ENCODE measurements at places on chromosomes 11 and 22.

- DNase-seq: no peak
Measured at GRCh38 chr11:76706667-76707066, 36.1 kb upstream of the LRRC32 start.

DNA sequence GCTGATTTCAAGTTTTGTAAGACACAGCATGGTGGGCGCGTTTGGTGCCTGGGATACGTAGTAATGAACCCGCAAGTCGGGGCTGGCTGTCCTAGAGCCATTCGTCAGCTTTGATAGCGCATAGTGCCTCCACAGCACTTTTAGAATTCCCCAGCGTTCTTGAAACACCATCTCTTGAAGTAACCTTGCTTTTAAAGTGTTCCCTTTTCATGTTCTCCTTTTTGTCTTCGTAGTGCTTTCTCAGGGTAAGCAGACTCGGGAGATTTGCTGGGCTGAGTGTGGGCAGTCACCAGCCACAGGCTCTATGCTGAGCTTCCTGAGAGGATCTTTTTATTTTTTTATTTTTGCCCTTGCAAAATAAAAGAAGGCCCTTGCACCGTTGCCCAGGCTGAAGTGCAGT, 39.6 kb upstream of the CTTN start:
- no peak for DNase-seq

- DNase-seq: no peak
Measured at GRCh38 chr11:8315463-8315862, 51.8 kb upstream of the LMO1 start.

DNA sequence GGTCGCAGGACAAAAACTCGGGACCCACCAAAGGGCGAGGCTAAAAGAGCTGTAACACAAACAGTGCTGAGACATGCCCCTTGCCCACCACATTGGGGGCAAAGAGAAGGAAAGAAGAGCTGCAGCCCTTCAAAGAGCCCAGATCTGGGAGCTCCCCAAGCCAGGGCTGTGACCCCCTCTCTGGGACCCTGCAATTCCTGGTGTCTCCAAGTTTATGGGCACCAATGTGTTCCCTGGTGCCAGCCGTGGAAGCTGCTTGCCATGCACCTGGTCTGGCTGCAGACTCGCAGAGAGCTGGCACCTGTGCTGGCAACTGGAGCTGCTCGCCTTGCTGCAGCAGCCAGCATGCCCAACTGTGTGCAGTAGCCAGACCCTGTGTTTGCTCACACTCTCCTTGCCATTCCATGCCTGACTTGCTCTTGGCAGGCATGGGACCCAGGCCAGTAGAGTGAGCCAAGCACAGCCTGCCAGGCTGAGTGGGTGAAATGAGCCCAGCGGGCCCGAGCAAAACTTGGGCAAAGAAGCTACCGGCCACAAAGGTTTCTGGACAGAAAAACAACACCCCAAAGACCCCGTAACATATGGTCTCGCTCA, 16.0 kb downstream of the RRP8 start:
- no peak for DNase-seq

- no peak for DNase-seq
Measured at GRCh38 chr11:12220305-12220704, 109.9 kb downstream of the MICAL2 start.

GRCh38 chr11:128802358-128802981, 64.6 kb downstream of the KCNJ1 start:
- peak; percentile 64 for DNase-seq

- DNase-seq: no peak
Measured at GRCh38 chr11:122678406-122678805, 22.9 kb downstream of the UBASH3B start.

All from EH (cell line).